Hippocampal formation (tissue), 2 donors: ENCODE measurements at places on chromosomes 3 and 15.

DNA sequence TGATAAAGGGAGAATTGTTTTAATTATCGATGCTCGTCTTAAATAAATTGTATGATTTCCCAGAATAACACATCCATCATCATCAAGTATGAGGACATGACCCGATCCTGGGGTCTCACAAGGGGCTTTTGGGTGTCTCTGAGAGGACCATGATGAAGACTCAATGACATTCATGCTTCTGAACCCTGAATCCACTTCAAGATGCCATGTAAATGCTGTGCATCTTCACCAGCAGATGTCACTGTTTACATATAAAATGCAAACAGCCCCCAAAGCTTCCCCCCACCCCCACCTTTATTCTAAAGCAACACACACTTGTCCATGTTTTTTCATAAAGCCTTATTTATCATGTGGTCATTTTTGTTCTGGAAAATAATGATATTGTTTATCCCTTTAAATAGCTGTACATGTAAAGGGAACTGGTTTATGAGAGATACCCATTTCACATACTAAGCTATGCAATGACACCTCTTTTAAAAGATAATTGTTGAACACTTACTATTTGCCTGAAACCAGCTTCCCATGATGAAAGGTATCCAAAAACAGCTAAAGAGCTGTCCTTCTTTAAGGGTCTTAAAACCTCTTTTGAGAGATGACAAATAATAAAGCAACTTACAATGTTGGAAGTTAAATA is 69.7 kb upstream of the UBE3A start:
- DNase-seq, result peak; percentile 13

DNA sequence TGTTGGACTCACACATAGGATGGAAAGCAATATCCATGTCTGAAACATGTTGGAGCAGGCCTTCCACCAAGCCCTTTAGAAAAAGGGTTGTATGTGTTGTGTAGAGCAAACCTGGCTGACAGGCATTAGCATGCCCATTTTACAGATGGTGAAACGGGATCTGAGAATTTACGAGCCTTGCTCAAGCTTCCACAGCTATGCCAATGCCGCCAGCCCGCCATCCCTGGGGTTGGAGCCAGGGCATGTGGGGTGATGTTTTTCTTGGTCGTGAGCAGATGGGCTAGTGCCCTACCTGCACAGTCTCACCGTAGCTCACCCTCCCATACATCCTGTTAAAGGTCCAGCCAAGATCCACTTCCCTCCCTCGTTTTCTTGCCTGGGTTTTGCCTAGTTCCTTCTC is 97.5 kb upstream of the TLE3 start:
- DNase-seq, result no peak

- DNase-seq, result no peak
Observed at GRCh38 chr15:56325186-56325585, 40.0 kb upstream of the TEX9 start.

- no peak for DNase-seq
Observed at GRCh38 chr15:69734699-69735098, 282.1 kb downstream of the RPLP1 start.

- no peak for DNase-seq
Observed at GRCh38 chr3:46209746-46210470, 1.8 kb upstream of the CCR1 start.

DNA sequence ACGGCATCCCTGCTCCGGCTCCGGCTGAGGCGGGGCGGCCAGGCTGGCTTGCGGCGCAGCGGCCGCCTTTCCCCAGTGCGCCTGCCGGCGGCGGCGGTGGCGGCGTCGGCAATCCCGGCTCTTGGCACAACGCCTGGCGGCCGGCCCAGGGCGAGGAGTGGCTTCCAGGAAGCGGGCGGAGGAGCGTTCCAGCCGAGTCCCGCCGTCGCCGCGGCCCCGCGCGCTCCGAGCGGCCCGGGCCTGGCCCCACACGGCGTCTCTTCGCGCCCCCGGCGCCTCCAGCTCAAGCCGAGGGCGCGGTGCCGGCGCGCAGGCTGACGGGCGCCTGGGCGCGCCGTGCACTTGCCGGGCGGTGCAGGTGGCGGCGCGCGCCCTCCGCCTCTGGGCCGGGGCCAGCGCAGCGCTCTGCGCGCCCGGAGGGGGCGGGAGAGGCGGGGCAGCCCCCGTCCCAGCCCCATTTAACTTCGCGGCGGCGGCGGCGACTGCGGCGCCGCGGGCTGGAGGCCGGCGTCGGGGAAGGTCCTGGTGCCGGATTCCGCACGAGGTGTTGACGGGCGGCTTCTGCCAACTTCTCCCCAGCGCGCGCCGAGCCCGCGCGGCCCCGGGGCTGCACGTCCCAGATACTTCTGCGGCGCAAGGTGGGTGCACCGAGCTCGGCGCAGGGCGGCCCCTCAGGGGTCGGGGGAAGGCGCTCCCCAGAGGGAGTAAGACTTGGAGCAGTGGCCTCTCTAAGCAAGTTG is at the start of gene ADAMTSL3:
TSS of gene ADAMTSL3 (plus strand) at position 485 of the 740 bp plus-strand sequence. CDS start 1,639 bp downstream, outside the sequence.
- peak; percentile 29 for DNase-seq

GRCh38 chr15:95944661-95945255 is 385.7 kb upstream of the NR2F2 start:
- no peak for DNase-seq
